ENCODE measurements at places on chromosomes 7 and 10.

- ATAC-seq, result no peak
Observed at GRCh38 chr7:30831227-30831626, 60.0 kb downstream of the MINDY4 start.

GRCh38 chr7:12158334-12159060 is 52.6 kb upstream of the TMEM106B start:
- ATAC-seq, result no peak

DNA sequence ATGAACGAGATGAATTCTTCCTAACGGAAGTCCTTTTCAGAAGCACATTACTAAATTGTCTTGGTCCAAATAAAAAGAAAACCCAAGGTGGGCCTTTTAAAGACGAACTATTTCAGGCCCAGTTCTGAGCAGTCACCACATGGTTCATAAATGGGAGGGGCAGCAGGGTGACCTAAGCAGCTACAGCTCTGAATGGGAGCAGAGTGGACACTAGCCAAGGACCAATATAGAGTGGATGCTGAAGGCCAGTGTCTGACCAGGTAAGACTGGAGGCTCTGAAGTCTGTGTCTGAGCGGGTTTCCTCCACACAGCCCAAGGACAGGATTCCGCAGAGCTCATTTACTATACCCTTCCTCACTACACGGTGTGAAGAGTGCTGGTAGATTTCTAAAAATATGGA is 159.1 kb downstream of the TMEM26 start:
- no peak for ATAC-seq

DNA sequence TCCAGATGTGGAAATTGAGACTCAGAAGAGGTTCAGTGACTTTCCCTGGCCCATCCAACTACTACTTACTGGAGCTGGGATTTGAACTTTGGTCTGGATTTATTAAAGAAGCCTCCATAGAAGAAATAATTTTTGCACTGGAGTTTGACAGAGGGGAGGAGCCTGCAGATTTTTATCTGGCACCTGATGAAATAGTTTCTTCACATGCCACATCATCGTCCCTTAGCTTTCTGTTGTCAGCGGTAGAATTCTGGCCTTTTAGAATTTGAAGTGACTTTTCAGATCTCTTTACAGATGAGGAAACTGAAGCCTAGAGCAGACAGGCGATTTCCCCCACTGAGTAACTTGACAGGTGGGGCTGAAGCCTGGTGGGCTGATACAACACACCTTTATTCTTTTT is 233.5 kb downstream of the LRMDA start:
- ATAC-seq, result no peak

DNA sequence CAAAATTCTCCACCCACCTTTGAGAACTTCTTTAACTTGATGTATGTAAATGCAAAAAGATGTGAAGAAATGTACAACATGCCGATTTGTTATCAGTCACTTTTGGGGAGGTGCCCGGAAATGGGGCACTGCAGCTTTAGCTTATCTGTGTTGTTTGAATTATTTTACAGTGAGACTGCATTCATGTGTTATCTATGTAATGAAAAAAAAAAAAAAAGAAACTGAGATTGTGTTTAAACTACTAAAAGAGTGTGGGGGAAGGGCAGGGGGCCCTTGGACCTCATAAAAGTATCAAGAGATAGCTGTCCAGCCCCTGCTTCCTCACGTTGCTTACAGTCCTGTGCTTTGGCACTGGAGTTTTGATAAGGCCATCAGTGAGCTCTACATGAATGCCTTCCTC is 259.4 kb downstream of the STK31 start:
- ATAC-seq, result no peak

DNA sequence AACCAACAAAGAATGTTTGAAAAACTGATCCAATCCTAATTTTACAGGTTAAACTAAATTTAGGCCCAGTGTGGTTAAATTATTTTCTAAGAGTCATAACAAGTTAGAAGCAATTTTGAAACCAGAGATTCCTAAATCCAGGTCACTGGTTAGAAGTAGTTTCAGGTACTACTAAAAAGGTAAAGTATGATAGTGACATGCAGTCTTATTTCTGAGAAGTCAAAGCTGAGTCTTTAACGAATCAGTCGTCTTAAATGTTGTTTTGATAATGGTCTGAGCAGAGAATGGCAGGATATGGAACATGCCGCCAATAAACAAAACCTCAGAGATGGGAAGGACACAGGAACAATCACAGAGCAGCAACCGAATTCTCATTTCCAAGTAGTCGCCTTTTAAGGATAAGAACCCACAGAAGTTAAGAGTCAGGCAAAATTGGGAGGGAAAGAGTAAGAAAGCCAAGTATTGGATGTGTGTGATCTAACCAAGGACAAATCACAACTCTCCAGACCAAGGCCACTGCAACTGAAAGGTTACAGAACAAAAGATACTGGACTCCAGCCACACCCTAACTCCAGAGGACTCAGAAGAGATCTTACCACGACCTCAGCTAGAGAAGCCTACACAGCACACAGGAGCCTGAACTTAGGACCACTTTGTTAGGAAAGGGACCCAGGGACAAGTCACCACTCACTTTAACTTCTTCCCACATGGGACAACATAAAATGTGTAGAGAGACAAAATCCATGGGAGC is 19.7 kb downstream of the TMEM243 start:
- no peak for ATAC-seq

DNA sequence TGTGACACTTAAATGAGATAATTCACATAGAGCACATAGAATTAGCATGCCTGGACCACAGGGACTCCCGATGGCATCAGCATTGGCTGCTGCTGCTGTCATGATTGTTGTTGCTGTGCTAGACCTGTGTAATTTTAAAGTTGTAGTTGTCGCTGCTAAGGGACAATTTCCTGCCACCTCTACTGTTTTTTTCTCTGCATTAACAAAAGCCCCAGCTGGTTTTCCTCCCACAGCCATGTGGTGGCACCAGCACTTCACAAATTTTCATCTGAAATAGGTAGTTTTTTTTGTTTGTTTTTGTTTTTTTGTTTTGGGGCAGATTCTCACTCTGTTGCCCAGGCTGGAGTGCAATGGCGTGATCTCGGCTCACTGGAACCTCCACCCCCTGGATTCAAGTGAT is 25.4 kb upstream of the PRXL2A start:
- ATAC-seq, result no peak

- no peak for ATAC-seq
Observed at GRCh38 chr7:139937715-139938114, 108.7 kb downstream of the TBXAS1 start.

- no peak for ATAC-seq
Observed at GRCh38 chr10:54525816-54526215, 275.2 kb downstream of the PCDH15 start.

GRCh38 chr7:42194238-42194637 is 42.8 kb downstream of the GLI3 start:
- ATAC-seq, result no peak

- no peak for ATAC-seq
Observed at GRCh38 chr7:904847-905246, 28.5 kb downstream of the GET4 start.

DNA sequence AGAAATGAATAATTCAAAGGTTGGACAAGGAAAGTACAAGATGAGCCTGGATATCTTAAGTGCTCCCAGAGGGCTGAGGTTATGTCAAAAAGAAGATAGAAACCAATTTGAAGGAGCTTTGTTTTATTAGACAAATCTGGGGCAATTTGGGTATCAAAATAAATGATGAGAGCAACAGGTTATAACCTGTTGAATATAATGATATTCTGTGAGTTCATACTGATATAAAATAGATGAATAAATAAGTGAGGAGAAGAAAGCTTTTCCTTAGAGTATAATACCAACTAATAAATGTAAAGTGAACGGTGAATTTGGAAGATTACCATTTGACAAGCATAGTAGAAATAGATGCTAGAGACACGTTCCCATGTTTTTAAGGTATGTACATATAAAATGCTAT is 544.2 kb upstream of the ANKRD30A start:
- no peak for ATAC-seq

GRCh38 chr7:41481353-41481752 is 221.5 kb downstream of the INHBA start:
- ATAC-seq, result no peak

GRCh38 chr10:3094609-3095036 is 27.3 kb downstream of the PFKP start:
- ATAC-seq, result no peak

DNA sequence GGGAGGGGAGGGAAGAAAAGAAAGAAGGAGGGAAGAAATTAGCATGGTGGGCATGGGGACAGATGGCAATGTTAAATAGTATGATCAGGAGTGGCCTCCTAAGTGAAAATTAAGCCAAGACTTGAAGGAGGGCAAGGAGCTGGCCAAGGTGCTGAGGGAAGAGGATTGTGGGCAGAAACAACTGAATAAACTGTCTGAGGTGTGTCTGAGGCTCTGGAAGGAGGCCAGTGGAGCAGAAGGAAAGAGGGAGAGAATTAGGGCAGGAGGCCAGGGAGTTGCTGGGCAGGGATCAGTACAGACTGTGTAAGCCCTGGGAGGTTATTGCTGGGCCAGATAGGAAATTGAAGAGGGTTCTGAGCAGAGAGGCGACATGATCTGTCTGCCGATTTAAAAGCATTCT is 40.6 kb upstream of the VKORC1L1 start:
- no peak for ATAC-seq

GRCh38 chr7:2633538-2634266 is 1.9 kb downstream of the TTYH3 start:
- peak; percentile 14 for ATAC-seq

DNA sequence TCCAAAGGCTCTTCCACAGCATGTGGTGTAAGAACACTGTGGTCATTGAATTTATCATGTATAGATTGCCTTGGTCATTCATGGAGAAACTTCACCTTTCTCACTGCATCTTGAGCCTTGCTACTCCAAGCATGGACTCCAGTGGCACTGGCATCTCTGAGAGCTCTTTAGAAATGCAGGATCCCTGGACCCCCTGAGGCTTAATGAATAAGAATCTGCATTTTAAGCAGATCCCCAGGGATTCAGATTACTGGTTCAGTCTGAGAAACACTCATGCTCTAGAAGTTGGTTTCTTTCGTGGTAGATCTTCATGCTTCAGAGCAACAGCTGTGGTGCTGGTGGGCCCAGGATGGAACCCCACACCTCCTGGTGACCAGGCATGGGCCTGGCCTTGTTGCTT is 63.2 kb downstream of the CFAP58 start:
- ATAC-seq, result no peak

DNA sequence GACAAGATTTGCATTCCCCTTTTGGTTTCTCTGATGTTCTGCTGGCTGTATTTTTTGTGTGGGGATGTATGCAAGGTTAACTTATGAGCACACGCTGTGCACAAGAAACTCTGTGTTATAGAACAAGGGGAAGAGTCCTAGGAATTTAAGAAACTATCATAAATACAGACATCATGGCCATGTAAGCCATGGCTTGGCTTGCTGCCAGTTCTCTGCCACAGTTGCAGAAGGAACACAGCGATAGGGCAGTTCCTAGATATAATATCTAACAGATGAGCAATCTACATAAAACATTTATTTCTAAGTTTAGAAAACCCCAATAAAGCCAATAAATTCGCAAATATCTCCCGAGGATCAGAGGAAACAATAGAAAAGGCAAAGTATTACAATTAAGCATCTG is 153.3 kb downstream of the LRRTM3 start:
- ATAC-seq, result no peak

DNA sequence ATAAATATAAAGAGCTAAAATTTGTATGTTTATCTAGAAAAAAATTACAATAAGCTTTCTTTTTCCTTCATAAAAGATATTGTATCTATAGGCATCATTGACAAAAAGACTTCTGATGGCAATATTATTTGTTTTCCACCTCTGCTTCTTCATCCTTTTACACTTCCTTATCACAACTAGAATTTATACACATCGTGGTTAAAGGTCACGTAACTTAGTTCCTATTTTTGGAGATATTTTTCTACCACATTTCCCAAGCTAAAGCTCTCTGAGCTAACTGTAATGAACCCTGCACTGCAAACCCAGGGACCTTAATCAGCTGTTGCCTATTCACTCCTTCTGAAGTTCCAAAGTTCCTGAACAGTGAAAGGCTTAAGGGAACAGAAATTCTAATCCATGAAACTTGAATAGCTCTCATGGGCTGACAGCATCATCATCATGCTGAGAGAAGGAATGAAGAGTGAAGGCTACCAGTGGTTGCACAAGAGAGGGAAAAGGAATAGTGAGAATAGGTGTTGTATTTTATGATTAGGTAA is 106.1 kb upstream of the SLC13A1 start:
- no peak for ATAC-seq

- no peak for ATAC-seq
Observed at GRCh38 chr10:77127243-77127642, 510.4 kb downstream of the KCNMA1 start.

DNA sequence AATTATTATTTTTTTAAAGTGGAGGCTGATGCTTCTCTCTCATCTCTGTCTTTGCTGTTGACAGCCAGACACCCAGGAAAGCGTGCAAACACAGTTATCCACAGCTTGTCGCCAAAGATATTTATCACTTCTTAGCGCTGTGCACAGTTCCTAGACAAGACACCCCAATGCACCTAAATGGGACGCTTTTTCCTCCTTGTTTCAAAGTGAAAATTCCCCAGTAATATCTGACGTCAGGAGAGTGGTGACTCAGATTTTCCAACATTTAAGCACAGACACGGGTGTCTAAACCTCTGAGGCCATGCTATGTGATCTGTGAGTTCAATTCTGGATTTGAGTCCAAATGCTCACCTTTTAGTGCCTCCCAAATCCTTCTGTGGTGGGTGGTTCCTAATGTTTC is 151.6 kb downstream of the EMX2 start:
- ATAC-seq, result no peak

DNA sequence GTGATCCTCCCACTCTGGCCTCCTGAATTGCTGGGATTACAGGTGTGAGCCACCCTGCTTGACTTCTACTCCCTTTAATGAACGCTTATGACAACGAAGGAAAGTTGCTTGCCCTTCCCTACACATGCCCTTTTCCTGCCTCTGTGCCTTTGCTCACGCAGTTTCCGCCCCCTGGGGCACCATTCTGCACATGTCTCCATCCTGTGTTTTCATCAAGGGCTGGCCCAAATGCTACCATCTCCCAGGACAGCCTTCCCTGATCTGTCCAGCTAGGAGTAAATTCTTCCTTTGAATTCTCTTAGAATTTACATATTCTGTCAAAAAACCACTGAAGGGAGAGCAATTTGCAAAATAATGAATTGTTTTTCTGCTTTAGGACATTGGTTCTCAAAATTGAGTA is 50.0 kb upstream of the KMT2C start:
- ATAC-seq, result no peak

- ATAC-seq, result no peak
Observed at GRCh38 chr10:132193907-132194552, 7.3 kb downstream of the DPYSL4 start.

DNA sequence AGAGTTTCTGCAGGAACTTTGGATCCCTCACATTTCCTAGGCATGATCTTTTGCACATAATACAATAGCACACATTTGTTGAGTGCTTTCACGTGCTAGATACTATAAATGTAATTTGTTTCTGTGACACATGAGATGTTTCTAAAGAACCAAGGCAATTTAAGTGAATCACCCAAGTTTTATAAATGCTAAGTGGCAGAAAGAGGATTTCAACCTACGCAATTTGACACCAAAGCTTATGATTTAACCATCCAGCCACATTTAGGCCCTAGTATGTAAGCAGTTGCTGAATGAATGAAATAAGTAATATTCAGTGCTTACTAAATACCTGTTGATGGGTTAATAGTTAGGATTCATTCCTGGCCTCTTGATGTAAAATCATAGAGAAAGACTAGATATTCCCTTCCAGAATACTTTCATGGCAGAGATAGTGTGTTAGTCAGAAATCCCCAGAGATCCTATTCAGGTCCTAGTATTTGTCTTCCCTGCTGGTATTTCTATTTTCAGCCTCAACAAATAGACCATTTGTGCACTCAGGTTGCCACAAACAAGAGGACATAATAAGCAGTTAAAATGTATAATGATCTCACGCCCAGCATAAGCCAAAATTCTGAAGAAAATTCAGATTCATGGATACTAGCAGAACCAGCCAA is 572.6 kb downstream of the IPMK start:
- ATAC-seq, result no peak

- no peak for ATAC-seq
Observed at GRCh38 chr10:102509387-102509786, 5.6 kb downstream of the SUFU start.
